Activated CD4-positive, alpha-beta T cell treated with anti-CD3 and anti-CD28 coated beads for 48 hours (primary cell): ENCODE measurements at places on chromosomes 11 and 22.
A peak's percentile ranks its signal among the peaks of the same experiment; 100 is the strongest.

DNA sequence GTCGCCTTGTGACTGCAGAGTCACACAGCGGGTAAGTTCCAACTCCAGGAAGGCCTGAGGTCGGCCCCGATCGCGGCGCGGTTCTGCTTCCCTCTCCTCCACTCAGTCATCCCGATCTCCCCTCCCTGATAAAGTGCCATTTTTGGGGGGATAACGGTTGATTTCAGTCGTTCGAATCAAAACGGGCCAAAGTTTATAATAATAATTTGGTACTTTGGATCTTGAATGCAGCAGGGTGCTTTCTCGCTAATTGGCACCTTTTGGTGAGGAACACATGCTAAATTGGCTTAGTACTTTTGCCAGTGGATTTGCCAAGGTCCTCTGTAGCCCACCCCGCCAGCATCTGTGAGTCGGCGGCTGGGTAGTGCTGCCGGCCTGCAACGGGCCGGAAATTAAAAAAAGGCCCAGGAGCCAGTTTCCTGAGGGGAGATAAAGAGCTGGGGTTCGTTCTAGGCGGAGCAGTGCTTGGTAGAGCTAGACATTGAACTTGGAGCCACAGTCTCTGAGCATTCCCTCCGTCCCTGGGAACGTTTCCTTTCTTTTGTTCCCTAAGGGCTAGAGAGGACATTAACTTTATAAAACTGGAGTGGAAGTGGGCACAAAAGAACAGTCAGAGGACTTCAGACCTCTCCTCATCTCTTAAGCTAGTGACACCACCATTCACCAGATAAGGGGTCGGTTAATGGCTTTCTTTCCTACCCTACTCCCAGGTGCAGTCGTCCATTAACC is 997 bp downstream of the UBE2L3 start:
- DNase-seq = peak; percentile 35

DNA sequence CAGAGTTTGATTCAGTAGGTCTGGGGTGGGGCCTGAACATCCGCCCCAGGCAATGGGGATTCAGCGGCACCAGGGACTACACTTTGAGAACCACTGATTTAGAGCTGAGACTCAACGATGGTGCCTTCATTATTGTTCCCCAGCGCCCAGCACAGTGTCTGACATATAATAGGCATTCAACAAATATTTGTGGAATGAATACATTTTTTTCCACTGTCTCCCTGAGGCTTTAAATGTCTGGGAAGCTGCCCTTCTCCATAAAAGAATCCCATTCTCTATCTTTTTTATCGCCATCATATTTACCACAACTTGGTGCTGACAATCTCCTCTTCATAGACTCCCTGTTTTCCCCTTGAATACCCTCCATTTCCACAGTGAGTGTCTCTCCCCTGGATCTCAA is 23.6 kb upstream of the LMO2 start:
- DNase-seq = no peak

DNA sequence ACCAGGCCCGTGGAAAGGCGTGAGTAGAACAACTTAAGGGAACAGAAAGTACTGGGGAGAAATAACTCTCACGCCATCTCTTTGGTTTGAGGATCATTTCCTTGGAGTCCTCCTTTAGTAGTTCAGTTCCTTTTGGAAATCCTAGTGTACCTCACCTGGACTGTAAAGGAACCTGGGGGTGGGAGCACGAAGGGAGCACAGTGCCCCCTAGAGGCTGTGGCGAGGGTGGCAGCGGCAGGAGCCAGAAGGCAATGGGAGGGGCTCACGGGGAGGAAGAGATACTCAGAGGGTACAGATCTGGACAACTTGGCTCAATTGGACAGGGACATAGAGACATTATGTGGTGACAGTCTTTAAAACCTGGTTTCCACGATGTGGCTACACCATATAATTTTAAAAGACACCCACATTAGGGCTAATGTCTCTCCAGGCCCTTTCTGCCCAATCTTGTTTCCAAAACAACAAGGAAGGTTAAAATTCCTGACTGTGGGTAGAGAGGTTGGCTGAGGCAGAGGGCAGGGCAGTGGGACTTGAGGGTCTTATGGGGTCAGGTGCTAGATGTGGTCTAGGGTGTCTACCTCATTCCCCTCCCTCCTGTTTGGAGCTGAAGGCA is 87.0 kb downstream of the CSNK2A3 start:
- peak; percentile 80 for DNase-seq

- DNase-seq = no peak
These were observed 27.9 kb downstream of the FSHB start for GRCh38 chr11:30258679-30259078.

- no peak for DNase-seq
These were observed 16.8 kb downstream of the IGF2 start for GRCh38 chr11:2122222-2122906.

DNA sequence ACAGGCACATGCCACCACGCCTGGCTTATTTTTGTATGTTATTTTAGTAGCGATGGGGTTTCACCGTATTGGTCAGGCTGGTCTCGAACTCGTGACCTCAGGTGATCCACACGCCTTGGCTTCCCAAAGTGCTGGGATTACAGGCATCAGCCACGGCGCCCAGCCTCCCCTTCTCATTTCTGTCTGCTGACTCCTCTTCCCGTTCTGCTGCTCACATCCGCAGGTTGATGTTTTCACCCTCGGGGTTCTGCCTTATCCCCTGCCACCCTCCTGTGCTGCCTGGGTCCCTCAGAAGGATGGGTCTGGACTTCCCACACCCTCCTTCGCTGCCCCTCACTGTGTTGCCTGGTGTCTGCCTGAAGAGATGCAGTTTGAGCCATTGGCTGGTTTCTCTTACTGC is 19.2 kb upstream of the VSIG10L2 start:
- no peak for DNase-seq

DNA sequence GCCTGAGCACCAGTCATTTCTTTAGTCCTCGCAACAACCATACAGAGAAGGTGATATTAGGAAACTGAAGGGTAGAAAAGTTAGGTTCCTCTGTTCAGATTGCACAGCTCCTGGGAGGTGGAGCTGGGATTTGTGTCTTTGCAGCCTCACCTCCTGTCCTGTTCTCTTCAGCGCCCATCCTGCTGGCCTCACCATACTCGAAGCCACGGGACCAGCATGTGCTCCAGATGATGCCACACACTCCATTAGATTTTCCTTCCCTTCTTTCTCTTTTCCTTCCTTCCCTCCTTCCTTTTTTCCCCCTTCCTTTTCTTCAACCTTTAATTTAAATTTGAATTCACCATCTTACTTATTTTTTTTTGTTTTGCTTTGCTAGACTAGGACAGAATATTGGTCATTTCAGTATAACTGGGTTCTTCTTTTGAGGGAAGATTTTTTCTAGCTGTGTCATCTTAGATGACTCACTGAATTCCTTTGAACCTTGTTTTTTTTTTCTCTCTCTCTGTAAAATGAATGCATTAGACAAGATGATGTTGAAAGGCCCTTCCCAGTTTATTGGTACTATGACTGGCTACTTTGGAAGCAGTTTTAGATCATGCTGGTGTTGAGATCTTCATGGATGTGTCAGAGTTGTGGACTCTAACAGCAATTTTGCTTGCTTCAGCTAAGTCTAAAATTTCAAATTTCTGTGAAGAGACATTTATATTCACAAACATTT is 662.5 kb upstream of the TENM4 start:
- no peak for DNase-seq

DNA sequence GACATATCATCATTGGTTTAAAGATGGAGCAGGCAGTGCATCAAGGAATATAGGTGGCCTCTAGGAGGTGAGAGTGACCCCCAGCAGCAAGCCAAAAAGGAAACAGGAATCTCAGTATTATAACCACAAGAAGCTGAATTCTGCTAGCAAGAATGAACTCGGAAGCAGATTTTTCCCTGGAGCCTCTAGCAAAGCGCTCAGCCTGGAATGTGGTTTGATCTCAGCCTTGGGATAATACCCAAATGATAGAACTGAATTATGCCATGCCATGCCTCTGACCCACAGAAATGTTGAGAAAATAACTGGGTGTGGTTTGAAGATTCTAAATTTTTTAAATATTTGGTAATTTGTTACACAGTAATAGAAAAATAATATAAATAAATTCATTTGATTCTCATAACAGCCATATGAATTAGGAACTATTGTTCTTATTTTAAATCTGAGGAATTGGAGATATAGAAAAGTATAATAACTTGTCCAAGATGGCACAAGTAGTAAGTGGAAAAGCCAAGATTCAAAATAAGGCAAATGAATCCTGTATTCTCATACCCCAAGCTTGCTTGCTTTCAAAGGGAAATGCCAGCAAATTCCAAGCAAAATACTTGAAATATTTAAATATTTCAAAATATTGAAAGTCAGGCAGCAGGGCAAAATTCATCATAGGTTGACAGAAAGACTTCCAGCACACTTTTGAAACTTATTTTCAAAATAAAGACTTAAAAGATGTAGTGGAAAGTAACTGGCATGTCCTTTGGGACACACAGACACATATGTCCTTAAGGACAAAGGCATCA is 567.4 kb downstream of the KCNA4 start:
- no peak for DNase-seq

GRCh38 chr11:100639140-100639539 is 47.9 kb upstream of the ARHGAP42 start:
- no peak for DNase-seq

- no peak for DNase-seq
These were observed 4.0 kb downstream of the STIM1 start for GRCh38 chr11:3859373-3859881.

DNA sequence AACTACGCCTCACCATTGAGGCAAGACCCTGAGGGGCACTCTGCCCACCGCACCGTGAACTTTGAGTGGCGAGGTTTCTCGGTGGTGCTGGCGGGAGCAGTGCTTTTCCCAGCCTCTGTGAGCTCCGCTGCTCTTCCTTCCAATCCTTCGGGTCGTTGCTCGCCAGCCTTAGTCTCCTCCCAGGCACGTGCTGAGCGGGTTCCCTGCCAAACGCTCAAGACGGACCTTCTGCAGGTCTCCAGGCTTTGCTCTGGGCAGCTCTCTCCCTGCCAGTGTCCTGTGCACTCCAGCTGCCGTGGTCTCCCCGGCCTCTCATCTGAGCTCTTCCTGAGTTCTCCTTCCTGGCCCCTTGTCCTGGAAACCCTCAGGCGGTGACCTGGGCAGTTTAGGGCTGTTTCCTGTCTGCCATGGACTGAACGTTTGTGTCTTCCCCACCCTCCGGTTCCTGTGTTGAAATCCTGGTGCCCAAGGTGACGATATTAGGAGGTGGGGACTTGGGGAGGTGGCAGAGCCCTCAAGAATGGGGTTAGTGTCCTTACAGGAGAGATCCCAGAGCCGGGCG is 11.2 kb upstream of the MUC6 start:
- no peak for DNase-seq

GRCh38 chr22:34099278-34099677 is 179.0 kb upstream of the LARGE1 start:
- DNase-seq = no peak

DNA sequence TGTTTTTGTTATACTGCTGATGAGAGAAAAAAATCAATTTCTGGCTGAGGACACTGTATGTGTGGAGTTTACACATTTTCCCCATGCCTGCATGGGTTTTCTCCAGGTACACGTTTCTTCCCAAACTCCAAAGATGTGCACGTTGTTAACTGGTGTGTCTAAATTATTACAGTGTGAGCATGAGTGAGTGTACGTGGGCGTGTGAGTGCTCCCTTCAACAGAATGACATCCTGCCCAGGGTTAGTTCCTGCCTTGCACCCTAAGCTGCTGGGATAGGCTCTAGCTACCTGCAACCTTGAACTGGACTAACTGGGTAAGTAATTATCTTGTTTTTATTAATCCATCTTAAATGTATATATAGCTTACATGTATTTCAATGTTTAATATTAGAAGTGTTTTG is 5.5 kb downstream of the NPAT start:
- DNase-seq = no peak

- DNase-seq = no peak
These were observed 33.9 kb downstream of the ANO1 start for GRCh38 chr11:70112017-70112434.

GRCh38 chr11:84390441-84391078 is 1104.4 kb upstream of the CCDC90B start:
- DNase-seq = no peak

GRCh38 chr11:25925359-25925758 is 406.6 kb upstream of the ANO3 start:
- DNase-seq = no peak

DNA sequence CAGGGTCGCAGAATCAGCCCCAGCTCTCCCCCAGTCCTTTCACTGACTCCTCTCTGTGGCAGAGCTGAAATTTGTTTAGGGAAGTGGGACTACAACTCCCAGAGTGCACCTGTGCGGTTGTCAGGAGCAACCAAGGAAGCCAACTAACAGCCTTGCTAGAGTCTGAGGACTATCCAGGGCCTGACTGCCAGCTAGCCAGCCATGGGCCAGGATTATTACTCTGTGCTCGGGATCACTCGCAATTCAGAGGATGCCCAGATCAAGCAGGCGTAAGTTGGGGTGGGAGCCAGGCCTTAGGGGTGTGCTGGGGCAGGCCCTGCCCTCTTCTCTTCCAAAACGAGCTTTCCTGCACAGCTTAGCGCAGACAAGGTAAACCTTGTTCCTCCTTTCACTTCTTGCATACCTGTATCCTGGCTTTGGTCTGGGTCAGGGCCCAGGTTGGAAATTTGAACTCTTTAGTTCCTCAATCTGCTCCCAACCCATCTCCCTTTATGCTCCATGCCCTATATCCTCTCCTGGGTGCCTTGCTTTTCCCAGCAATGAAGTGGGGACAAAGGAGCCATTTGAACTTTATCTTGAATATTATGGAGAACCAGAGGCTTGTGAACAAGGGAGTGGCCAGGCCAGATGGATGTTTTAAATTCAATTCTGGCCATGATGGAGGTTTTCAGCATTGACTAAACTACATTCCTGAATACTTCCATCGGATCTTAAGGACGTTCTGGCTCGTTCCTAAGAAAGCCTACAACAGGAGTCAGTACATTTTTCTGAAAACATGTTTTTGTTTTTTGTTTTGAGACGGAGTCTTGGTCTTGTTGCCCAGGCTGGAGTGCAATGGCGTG is at the start of gene DNAJB13:
Gene DNAJB13, plus strand, starts transcription at position 158 of the 842 bp plus-strand sequence. Its CDS starts 44 bp downstream, at position 202.
- peak; percentile 50 for DNase-seq

DNA sequence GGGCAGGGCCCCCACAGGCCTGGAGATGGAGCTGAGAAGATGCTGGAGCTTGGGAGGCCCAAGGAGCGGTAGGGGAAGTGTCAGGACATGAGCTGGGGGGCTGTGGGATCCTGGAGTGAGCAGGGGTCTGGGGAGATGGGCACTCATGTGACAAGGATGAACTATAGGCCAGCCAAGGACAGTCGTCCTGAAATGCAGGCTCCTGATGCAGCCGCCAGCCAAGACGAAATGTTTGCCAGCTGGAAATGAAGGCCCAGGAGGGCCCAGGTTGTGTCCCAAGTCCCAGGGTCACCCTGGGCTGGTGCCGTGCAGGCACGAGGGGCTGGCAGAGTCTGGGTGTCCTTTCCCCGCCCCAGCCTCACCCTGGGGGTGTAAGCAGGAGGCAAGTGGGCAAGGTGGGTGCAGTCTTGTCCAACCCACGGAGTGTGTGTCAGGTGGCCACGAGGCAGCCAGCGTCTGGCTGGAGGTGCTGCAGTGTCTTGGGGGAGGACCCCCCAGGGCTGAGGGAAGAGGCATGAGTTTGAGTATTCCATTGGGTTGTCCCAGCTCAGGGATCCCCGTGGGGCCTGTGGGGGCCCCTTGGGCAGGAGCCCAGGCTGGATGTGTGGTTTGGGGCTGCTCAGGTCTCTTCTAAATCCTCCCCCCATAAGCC is 21.4 kb downstream of the MRGPRG start:
- no peak for DNase-seq
